ENCODE measurements at places on chromosomes 2 and 18.

GRCh38 chr2:29192526-29192925 lies 77.3 kb downstream of the CLIP4 start:
- peak; percentile 92 for DNase-seq

DNA sequence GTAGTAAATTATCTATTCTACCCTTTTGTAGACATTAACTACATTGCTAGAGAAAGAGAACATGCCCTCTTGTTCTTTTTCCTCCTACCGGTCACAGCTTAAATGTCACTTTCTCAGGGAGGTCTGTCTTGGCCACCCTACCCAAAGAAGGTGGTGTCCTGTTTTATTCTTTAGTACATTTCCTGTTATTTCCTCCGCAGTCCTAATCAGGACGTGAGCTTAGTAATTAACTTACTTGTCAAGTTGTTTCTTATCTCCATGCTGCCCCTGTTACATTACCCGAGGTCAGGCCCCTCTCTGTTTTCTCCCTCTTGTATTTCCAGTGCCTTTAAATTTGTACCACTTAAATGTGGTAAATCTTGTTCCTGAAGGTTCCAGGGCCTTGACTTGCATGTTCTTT lies 73.7 kb upstream of the RMDN2 start:
- no peak for DNase-seq

- DNase-seq: peak; percentile 30
Measured at GRCh38 chr2:54701029-54701428, 22.4 kb upstream of the EML6 start.

DNA sequence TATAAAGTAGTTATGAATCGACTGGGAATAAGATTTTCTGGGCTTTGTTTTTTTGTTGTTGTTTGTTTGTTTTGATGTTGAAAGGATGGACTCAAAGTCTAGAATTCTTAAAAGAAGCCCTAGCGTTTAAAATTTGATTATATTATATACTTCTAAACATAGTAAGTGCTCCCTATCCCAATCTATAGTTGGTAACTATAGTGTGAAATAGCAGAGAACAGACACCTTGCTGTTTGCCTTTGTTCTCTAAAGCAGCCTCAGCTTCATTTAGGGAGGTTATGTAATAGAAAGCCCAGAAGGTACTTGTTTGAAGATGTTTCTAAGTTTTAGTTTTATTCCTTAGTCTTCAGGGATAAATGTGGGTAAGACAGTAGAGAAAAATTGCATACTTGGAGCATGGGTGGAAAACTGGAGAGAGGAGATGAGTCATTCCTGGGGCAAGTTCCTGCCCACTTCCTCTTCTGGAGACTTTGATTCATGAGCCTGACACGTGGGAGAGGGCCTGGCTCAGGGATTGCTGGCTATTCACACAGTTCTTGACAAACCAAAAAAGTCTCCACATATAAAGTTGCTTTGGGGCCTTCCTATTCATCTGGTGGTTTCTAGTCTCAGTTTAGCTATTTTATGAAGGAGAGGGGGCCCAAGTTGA lies 131.9 kb downstream of the MYO1B start:
- DNase-seq: peak; percentile 96

DNA sequence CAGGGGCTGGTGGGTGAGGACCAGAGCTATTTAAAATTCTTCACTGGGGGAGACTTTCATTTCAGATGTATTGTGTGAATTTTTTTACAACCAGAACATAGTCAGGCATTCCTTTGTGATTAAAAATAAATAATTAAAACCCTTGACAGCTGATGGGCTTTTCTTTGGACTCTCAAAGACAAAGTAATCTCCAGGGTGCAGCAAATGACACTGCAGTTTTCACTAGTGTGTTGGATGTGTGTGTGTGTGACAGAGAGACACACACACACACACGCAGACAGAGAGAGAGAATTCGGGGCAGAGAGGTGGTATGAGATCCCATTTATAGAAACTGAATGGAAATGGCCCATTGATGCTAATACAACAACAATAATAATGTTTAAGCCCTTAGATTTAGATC lies 10.3 kb upstream of the GALNT14 start:
- DNase-seq: peak; percentile 44

DNA sequence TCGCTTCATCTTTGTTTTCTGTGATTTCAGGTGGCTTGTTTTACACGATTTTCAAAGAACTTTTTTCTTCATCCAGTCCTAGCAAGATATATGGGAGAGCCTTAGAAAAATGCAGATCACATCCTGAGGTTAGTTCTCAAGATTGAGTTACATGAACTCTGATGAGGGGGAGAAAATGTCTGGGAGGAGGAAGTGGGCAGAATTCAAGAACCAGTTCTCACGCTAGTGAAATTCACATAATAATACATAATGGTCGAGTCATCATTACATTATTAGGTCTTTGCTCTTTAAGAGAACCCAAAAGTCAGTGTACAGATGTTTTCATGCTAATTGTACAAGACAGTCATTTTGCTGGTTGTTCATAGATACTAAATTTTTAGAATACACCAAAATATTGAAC lies 7.0 kb downstream of the TIMM21 start:
- peak; percentile 42 for DNase-seq

GRCh38 chr2:45726188-45726587 lies 74.7 kb downstream of the PRKCE start:
- DNase-seq: no peak

GRCh38 chr2:158967731-158968395 lies 577 bp upstream of the TANC1 start:
- DNase-seq: peak; percentile 77

DNA sequence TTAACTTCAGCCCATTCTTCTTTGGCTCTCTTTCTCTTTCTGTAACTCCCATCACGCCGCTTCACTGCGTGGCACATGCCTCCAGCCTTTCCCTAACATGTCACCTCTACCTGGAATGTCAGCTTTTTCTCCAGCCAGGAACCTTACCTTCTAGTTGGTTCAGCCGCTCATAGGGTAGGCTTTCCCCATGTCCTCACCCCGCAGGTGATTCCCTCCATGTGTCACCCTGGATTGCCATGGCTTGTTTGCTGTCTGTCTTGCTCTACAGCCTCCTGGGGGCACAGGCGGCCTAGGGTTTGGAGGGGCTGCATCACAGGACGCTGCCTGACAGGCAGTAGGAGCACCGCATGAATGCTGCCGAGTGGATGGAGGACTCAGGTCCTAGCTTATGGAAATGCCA lies 39.2 kb downstream of the ARHGEF4 start:
- no peak for DNase-seq

DNA sequence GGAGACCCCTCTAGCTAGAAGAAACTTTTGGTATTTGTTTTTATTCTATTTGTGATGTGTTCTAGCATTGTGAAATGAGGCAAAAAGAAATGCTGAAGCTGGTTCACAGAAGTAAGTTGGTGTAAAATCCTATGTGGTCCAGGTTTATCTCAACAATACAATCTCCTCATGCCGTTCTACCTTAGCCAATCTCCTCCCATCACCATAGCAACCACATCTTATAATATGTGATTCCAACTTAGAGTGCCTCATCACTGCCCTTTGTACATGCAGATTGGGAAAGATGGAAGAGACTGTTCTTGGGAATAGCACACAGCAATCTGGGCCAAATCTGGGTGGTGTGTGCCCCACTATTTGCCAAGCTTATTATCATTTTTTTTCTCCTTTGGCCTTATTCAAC lies 30.3 kb downstream of the DPP10 start:
- no peak for DNase-seq

DNA sequence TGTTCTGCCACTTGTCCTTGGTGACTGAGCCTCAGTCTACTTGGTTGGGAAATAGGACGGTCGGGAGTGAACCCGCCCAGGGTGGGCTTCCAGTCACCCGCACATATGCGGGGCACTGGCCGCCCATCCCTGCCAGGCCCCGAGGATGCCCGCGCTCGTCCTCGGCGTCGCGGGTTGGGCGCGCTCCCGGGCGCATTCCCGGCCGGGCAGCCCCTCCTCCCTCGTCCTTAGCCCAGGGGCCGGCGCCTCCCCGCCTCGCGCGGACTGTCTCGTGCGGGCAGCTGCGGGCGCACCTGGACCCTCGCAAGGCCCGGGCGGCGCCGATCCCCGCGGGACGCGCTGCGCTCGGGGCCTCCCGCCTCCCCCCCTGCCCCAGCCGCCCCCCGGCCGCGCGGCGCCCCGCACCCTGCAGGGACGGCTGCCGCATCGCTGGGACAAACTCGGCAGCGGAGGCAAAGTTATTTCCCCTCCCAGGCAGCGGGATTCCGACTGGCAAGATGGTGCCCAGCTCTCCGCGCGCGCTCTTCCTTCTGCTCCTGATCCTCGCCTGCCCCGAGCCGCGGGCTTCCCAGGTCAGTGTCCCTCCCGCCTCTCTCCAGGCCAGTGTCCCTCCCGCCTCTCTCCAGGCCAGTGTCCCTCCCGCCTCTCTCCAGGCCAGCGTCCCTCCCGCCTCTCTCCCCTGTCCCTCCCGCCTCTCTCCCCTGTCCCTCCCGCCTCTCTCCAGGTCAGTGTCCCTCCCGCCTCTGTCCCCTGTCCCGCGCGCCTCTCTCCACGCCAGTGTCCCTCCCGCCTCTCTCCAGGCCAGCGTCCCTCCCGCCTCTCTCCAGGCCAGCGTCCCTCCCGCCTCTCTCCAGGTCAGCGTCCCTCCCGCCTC lies at the start of gene FBLN7:
Gene FBLN7 (plus strand): TSS at position 227 of the 874 bp plus-strand sequence. CDS start 271 bp downstream, at position 498.
- DNase-seq: peak; percentile 7

DNA sequence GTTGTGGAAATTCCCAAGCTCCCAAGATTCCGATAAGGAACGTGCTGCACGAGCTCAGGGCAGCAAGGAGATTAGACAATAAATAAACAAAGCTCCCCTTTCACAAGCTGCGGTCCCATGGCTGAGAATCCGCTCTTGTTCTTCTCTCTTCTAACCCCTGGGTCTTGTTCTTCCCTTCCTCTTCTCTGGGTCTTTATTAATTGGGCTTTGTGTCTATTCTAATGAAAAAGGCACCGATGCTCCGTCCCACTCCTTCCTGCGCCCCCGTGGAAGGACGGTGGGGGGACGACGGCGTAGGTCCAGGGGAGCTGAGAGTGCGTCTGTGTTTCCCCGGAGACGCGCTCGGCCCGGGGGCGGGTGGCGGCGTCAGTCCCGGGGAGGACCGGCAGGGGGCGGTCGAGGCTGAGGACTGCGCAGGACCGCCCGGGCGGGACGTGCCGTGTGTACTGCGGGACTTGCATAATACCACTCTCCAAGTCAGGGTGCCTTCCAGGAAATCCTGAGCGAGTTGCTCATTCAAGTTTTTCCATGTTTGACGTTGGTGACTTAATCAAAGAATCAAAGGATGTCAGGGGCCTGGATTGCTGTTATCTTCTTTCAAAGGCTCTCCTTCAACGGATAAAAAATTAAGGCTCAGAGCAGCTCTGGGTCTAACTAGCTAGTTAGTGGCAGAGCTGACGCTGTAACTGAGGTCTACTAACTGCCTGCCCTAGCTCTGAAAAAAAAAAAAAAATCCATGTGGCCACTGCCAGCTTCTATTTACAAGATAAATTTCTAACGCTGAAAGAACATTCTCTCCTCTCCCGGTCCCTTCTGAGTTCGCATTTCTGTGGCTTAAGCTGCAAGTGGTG lies 321.4 kb downstream of the TGIF1 start:
- DNase-seq: peak; percentile 87

DNA sequence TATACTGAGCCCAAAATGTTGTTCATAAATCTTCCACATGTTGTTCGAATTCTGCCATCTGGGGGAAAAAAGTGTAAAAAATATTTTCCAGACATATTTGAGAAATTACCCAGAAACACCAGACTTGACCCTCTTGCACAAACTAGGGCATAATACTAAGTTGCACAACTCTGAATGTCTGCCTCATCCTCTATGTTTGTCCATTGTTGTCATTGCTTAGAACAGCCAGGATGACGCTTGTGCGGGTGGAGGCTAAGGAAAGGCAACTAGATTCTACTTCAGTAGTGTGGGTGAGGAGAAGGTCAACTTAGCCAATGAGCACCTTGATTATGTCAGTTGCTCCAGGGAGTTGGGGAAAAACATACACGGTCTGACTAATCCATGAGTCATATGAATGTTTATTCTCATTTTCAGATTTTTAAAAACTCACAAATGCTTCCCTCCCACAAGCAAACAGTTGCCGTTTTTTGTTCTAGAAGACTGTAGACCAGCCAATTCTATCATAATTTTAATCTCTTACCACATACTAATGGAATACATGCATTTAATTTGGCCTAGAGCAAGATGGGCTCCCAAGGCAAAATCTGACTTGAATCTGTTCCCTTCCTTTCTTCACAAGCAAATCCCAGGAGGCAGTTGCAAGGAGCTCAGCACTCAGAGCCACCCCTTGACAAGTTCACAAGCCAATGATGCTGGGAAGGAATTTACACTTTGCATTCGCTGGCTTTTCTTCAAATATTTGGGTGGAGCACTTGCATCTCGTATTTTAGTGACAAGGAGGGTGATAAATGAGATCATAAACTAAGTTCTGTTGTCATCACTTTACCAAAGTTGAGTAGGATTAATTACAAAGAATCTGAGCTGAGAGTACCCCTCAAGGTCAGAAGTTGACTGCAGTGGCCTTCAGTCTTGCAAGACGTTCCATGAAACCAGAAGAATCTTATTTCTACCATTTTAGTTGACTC lies 163.2 kb upstream of the TWIST2 start:
- DNase-seq: peak; percentile 85

GRCh38 chr18:32919799-32920198 lies 147.0 kb upstream of the KLHL14 start:
- peak; percentile 20 for DNase-seq

- peak; percentile 87 for DNase-seq
Measured at GRCh38 chr2:29108225-29108624, 7.0 kb upstream of the CLIP4 start.

- no peak for DNase-seq
Measured at GRCh38 chr18:56853961-56854360, 202.8 kb downstream of the WDR7 start.

DNA sequence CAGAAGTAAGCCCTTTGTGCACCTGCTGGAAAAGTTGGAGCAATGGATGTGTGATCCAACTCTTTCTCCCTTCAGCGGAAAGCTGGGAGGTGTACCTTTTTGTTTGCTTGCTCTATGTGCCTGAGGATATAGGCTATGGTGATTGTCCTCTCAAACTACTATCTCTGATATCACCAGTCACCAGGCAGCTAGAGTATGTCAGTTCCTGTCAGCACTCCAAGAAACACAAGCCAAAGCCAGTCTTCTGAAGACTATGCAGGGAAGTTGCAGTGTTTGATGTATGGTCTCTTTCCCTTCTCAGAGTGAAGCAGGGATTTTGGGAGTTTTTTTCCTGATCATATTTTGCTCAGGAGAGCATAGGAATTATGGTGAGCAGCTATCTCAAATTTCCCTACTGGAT lies 146.4 kb downstream of the PTH2R start:
- DNase-seq: no peak

DNA sequence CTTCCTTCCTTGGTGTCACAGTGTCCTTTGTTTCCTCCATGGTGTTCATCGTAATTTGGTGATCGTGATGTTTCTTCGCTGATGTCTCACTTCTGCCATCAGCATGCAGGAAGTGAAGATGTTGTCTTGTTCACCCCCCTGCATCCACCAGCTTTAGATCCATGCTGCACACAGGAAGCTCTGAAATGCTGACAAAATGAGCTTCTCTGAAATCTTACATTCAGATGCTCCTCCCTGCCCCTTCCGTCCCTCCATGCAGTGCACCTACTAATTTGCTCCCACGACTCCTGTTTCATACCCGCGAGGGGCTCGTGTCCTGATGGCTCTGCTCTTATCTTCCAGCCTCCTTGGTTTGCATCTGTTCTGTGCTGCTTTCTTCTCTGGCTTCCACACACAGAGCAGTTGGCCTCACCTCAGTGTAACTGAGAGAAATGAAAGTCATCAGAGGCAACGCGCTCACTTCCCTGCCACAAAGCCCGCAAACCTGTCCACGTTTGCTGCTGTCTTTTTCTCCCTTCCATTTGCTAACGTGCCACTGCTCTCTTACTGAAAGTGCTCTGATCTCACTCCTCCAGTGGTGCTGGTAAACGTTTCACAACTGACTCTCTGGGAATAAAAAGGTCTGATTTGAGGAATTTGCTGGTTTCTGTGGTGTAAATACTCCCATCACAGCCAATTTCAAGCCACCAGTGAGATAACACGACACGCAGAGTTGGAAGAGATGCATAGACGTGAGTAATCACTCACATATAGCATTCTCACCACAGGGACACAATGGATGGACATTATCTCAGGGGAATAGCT lies 41.0 kb upstream of the MGAT4A start:
- DNase-seq: peak; percentile 2

Measured in fibroblast of skin of back (primary cell).